Left ventricle myocardium inferior (tissue), 1 donor: ENCODE measurements at places on chromosomes 12 and 14. TPM values are rescaled to one million over a fixed set of nuclear protein-coding genes. Genes with fewer than 3 reads are reported as not detected.

DNA sequence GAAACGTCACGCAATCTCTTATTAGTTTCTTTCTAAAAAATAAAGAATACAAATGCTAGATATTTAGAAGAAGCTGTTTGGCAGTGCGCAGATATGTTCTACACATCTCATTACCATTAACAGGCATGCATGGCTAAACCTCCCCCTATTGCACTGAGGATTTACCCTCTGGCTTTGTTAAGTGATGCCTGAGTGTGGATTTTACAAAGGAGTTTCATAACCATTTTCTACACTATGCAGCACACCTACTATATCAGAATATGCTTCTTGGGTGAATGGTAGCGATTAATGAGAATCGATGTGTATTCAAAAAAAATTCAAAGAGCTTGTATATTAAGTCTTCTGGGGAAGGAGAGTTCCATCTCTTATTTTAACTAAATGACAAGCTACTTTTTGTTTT, 1.1 kb upstream of the RMST start:
- DNase-seq = no peak

GRCh38 chr12:131007031-131007739, 53.5 kb downstream of the ADGRD1 start:
- peak; percentile 71 for DNase-seq

- DNase-seq = no peak
These were observed 72.4 kb downstream of the MAP1LC3B2 start for GRCh38 chr12:116631619-116632018.

- DNase-seq = no peak
These were observed 228.7 kb upstream of the CRY1 start for GRCh38 chr12:107322063-107322462.

DNA sequence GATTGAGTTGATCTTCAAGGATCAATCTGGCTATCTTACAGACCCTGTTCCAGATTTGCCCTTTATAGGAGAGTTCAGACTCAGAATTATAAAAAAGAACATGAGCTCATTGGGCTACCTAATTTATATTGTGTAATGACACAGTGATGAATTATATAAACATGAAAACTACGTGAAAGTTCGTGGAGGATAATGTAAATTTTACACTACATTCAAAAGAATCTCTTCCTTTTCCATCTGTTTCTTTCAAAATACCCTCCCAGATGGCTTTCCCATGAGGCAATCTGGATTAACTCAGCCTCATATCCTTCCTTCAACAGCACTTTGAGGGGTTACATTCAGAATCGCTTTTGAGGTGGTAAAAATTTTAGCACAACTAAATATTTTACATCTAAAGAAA, 129.3 kb downstream of the HMGA2 start:
- no peak for DNase-seq

GRCh38 chr14:24206260-24207103, 986 bp downstream of the TSSK4 start:
- no peak for DNase-seq

GRCh38 chr14:89787525-89787924, 167.0 kb downstream of the EFCAB11 start:
- DNase-seq = no peak

- no peak for DNase-seq
These were observed 9.6 kb downstream of the ARF3 start for GRCh38 chr12:48947727-48948126.

- DNase-seq = no peak
These were observed 3.7 kb upstream of the TRPV4 start for GRCh38 chr12:109836916-109837315.

DNA sequence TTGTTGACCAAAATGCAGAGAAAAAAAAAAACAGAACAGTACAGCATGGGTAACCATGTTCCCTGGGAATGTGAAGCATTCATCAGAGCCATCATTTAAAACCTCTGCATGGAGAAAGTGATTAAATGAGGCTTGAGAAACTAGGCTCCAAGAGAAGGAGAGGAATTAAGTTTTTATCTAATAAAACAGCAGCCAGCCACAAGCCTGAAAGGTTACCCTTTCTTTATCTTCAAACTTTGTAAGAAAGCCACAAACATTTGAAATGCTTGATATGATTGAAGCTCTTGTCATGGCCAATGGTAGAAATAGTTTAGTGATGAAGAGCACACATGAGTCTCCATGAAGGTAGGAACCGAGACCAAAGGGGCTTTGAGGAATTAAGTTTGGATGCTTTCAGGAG, 144.9 kb upstream of the SYT1 start:
- no peak for DNase-seq

DNA sequence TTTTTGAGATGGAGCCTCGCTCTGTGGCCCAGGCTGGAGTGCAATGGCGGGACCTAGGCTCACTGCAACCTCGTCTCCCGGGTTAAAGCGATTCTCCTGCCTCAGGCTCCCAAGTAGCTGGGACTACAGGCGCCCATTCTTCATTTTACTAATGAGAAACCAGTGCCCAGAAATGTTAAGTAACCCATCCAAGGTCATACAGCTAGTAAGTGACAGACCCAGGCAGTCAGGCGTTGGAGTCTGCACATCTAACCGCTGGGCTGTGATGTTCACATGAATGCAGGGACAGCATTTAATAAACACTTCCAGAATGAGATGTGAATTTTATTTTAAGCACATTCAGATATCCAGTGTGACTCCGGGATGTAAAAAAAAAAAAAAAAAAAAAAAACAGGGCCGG, 1.3 kb upstream of the TRIP11 start:
- no peak for DNase-seq

- no peak for DNase-seq
These were observed 7.3 kb upstream of the ZNF740 start for GRCh38 chr12:53173085-53173715.

DNA sequence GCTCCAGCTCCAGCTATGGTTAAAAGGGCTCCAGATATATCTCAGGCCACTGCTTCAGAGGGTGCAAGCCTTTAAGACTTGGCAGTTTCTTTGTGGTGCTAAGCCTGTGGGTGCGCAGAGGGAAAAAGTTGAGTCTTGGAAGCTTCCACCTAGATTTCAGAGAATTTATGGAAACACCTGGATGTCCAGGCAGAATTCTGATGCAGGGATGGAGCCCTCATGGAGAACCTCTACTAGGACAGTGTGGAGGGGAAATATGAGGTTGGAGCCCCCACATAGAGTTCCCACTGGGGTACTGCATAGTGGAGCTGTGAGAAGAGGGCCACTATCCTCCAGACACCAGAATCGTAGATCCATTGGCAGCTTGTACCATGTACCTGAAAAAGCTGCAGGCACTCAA, 69.9 kb downstream of the SDR9C7 start:
- no peak for DNase-seq

GRCh38 chr12:22014041-22014782, 31.8 kb upstream of the CMAS start:
- DNase-seq = no peak

DNA sequence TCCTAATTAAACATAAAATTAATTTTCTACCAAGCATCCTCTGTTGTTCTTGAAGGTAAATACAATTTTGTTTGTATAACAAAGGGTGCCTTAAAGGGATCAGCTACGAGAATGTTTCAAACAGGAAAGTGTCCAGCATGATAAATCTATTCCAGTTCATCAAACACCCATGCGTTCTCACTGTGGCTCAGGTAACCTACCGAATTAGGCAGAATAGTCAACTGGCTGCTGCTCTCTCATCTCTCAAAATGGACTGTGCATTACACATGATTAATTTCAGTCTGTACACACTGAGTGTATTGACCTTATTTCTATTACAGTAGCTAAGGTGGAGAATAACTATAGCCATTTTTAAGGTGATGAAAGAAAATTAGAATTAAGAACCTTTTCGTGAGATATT, 127.5 kb upstream of the RMST start:
- DNase-seq = no peak

DNA sequence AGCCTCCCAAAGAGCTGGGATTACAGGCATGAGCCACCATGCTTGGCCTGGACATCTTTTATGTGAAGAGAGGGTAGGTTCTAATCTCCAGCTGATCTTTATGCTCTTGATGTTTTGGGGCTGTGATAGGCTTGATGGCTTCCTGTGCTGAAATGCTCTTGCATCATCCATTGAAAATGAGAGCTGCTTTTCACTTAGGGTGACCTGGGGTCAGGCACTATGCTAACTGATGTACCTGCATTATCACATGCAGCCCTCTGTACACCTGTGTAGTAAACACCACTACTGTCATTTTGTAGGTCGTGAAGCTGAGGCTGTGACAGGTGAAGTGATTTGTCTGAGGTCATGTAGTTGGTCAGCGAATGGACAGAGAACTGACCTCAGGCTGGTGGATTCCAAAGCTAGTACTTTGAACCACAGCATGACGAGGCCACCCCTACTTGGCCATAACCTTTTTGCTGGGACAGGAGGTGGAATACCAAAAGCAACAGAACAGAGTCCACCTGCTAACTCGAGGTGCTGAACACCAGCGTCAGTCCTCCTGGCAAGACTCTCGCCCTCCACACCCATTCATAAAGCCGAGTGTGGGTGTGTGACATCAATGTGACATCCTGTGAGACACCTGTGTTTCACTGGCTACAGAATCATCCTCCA, 69.1 kb downstream of the C12orf75 start:
- no peak for DNase-seq

DNA sequence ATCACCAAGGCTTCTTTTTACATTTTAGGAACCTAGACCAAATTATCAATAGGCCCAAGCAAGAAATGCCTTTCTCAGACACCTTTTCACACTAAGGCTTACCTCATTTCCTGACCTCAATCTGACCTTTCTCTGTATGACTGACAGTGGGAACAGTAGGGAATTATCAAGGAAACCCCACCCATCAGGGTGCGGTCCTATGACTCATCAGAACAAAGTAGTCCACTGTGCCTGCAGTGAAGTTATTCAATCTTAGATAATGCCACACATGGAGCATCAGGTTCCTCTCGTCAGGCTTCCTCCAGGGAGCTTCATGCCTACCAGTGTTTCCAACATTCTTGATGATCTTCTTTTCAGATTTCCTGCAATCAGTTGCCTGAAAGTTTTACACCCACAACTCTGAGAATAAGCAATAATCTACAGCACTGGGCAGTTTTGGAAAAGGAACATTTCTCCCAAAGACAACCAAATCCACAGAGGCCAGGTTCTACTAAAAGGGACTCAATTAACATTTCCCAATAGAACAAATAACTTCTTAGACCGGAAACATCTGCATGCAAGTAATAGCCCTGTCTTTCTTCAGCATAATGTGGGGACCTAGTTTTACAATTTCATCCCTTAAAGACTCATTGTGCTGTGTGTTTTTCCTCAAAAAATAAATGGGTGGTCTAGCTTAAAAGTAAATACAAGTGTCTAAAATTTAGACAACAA, 35.9 kb upstream of the TMTC2 start:
- DNase-seq = peak; percentile 33

DNA sequence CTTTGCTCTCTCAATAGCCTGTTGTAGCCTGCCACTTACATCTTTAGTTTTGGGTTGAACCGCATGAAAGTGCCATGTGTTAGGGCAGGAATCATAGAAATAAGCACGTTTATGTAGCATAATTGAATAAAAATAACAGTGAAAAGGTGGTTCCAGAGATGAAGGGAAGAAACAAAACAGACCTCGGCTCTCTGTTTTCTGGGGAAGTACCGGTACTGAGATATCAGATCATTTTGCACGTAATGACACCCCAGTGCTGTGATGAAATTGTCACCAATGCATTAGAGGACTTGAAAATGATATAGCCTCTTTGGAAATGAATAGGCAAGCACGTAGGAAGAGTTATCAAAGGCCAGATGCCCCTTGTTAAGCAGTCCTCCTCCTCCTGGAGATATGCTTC, 42.5 kb upstream of the DLK1 start:
- no peak for DNase-seq

DNA sequence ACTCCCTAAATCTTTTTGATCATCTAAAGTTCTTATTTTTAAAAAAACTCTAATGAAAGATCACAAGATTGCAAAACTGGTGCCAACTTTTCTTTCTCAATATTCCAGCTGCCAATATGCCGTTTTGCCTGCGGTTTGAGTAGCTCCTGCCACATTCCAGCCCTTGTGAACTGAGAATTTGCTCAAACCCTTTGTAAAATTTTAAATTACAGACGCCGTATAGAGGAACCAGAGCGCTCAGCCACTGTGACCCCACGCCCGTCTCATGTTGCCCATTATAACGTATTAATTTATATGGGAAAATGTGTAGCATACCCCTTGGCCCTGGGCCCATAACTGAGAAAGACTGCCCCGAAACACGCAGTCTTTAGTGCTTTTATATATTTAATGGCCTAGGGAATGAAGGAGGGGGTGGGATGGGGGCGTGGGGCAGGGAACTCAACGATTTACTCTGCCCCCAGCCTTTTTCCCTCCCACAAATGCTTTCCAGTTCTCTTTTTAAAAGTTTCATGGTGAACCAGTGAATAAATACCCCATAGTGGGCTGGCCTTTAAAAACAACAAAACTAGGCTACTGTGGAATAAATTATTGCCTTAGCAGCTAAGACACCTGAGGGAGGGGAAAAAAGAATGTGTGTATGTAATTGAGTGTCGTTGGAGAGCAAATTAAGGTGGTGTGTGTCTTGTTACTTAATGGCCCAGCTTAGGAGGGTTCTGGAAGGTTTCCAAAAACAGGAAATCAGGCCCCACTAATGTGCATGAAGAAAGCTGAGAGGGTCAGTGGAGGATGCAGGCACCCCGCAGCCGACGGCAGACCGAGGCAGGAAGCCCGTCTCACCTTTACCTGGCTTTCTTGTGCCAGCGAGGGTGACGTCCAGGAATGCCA, 45.7 kb upstream of the RFLNA start:
- no peak for DNase-seq

DNA sequence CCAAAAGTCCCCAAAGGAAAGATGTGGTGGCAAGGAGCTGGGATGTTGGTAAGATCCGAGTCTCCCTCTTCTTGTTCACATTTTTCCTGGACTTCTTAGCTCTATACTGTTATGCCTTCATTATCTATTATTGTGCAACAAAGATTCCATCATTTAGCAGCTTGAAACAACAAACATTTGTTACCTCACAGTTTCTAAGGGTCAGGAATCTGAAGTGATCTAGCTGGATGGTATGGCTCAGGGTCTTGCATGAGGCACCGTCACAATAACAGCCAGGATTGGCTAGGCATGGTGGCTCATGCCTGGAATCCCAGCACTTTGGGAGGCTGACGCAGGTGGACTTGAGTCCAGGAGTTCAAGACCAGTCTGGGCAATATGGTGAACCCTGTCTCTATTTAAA, 51.1 kb upstream of the KRAS start:
- DNase-seq = no peak

- DNase-seq = no peak
These were observed 14.6 kb upstream of the DDHD1 start for GRCh38 chr14:53167602-53168328.

GRCh38 chr14:100296106-100296651, 10.1 kb downstream of the SLC25A29 start:
- DNase-seq = no peak

GRCh38 chr12:73935817-73936216, 601.8 kb upstream of the ATXN7L3B start:
- no peak for DNase-seq

The TTC9 gene
- 1.9 TPM for total RNA-seq

The NYNRIN gene
- 8.0 TPM for total RNA-seq

The MGAT4C gene
- 5.4 TPM for total RNA-seq

The STAT6 gene
- 46.2 TPM for total RNA-seq

The NEDD8 gene
- 214 TPM for total RNA-seq

The FBRSL1 gene
- total RNA-seq = 66.0 TPM

The FAM222A gene
- total RNA-seq = 20.0 TPM

The PMCH gene
- total RNA-seq = not detected

The HOXC11 gene
- not detected for total RNA-seq

The HRK gene
- total RNA-seq = 0.77 TPM

The FOXA1 gene
- total RNA-seq = not detected

The RPL6 gene
- 572 TPM for total RNA-seq

The CBLN3 gene
- total RNA-seq = 0.55 TPM

The OR4E2 gene
- not detected for total RNA-seq

The KCNMB4 gene
- 1.4 TPM for total RNA-seq

The PLCZ1 gene
- 0.49 TPM for total RNA-seq
